Activated T-cell treated with anti-CD3 and anti-CD28 coated beads, Interleukin-2, amount 50 U/mL, for 72 hours (primary cell): ENCODE measurements at places on chromosomes 2 and 18.

DNA sequence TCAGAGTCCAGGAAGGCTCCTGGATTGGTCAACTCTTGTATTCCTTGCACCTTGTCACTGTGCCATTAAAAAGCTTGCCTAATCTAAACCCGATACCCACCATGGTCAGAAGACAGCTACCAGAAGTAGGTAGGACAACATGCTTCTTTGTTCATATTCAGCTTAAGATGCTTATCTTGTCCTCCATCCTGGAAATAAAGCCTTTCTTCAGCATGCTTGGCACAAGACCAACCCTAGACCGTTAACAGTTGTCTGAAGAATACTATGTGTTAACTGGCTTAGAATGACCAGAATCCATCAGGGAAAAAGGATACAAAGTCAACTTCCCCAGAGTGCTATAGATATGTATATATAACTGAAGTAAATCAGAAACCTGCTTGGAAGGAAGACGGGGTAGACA is 193.9 kb downstream of the ZRANB3 start:
- DNase-seq = no peak

DNA sequence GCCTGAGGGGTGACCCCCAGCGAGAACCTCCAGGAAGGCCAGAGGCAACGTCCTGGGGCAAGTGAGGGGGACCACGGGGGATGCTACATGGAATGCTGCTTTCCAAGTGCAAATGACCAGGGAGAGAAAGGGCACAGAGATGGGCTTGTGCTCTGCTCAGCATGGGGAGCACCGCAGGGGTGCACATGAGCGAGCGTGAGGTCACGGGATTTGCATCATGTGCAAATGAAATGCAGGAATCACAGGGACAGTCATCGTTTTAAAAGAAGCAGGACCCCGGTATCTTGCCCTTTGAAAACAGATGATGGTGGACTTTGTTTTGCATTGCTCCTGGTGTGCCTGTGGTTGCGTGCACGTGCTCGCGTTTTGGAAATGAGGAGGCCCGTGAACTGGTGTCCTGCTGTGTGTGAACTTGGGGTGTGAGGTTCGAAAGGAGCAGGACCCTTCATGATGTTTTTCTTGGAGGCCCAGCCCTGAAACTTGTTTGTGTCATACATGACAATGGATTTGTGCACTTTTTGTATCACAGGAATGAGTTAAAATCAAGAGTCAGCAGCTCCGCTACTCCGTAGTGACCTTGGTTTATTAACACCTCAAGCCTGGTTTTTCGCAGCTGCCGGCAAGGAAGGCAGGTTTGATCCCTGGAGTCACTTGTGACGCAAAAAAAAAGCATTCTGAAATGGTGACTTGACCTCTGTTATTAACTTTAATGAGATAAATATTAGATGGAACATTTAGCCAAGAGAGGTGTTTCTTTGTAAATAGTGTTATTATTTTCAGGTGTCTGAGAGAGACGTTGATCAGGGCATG is 234.5 kb downstream of the LDLRAD4 start:
- no peak for DNase-seq

DNA sequence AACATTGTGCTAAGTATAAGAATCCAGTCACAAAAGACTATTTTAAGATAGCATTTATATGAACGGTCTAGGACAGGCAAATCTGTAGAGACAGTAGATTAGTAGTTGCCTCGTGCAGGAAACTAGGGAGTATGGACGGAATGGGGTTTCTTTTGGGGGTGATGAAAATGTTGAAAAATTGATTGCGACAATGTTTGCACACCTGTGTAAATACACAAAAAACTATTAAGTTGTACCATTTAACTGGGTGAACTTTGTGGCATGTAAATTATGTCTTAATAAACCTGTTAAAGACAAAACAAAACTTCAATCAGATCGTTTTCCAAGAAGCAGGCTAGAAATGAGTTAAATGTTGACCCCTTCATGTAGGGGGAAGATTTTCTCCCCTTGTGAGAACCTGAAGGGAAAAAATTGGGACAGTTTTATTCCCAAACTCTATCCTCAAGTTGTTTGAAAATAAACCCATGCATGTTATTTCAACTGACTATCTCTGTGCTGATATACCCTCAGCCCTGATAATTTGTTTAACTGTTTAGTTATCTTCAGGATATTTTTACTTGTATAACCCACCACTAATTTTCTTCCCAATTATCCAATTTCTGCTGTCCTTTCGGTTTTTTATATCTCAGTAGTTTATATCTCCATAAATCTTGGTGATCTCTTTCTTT is 87.2 kb downstream of the CAMKMT start:
- DNase-seq = no peak

- no peak for DNase-seq
Observed at GRCh38 chr2:62526531-62527381, 20.8 kb upstream of the TMEM17 start.

- DNase-seq = no peak
Observed at GRCh38 chr2:13574831-13575230, 858.1 kb downstream of the TRIB2 start.

- DNase-seq = no peak
Observed at GRCh38 chr2:237057893-237058300, 27.8 kb upstream of the COPS8 start.

GRCh38 chr2:203846490-203847105 is 21.0 kb upstream of the CTLA4 start:
- no peak for DNase-seq

- DNase-seq = no peak
Observed at GRCh38 chr18:13500869-13501542, 225.4 kb downstream of the FAM210A start.

GRCh38 chr2:29113891-29114321 is 1.3 kb upstream of the CLIP4 start:
- no peak for DNase-seq

GRCh38 chr2:197235711-197236110 is 74.9 kb downstream of the ANKRD44 start:
- no peak for DNase-seq

DNA sequence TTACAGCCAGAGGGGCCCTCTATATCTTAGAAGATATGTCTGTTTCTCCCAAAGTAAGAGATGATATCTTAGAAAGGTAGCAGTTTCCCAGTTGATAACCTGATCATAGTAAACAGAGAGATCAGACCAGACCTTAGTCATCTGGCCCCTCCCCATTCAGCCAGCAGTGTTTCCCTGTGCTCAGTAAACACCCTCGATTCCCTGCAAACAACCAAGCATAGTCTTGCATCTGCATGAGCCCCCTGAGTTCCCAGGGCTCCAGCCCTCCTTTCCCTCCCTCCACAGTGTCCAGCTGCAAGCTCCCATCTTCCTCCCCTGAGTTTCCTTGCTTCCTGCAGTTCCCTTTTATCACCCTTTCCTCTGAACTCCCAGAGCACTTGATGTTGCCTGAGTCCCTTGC is 20.3 kb downstream of the NRP2 start:
- DNase-seq = no peak

DNA sequence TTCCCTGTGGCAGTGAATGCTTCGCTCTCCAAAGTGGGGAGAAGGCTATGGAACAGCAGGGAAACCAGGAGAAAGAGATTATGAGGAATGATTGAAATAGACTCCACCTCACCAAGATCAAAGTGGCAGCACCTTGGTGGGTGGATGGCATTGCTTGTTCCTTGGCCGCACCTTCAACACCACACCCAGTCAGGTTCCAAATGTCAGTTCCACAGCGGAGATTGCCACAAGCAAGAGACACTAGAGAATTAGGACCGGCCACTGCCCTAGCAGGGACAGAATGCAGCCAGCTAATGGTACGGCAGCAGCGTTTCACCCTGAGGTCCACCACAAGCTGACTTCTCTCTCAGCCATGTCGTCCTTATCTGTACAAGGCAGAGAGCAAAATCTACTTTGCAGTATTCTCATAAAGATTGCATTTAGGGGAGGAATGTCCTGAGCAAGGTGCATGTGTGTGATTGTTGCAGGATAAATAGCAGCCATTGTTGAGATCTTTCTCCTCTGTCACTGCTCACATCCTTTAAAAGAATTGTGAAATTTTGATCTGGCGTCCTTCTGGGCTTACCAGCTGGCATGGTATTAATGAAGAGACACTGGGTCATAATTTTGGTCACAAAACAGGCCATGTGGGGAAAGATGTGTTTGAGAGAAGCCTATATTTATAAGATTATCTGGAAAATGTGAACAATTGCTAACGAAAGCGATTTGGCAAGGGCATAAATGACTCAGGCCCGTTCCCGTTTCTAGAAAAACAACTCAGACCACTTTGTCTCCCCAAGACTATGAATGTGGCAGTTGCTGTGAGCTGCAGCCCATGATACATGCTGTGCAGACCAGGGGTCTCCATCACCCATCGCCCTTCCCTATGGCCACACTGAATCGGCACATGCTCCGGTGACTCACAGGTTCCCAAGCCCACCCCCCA is 228.6 kb upstream of the ID2 start:
- no peak for DNase-seq

GRCh38 chr2:127790694-127791529 is 20.1 kb downstream of the WDR33 start:
- peak; percentile 6 for DNase-seq

DNA sequence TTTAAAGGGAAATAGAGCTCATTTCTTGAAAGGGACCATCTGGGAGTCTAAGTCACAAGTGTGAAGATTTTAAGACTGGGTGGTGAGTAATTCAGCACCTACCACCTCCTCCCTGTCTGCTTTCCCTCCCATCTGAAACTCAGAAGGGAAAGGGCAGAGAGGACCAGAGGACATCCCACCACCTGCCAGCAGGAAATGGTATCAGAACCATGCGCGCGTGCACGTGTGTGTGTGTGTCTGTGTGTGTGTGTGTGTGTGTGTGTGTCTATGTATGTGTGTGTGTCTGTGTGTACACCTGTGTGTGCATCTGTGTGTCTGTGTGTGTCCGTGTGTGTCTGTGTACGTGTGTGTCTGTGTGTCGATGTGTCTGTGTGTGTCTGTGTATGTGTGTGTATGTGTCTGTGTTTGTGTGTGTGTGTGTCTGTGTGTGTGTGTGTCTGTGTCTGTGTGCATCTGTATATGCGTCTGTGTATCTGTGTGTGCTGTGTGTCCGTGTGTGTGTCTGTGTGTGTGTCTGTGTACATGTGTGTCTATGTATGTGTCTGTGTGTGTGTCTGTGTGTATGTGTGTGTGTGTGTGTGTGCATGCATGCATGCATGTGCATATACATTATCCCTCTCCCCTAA is 76.8 kb downstream of the ZFP36L2 start:
- peak; percentile 56 for DNase-seq

DNA sequence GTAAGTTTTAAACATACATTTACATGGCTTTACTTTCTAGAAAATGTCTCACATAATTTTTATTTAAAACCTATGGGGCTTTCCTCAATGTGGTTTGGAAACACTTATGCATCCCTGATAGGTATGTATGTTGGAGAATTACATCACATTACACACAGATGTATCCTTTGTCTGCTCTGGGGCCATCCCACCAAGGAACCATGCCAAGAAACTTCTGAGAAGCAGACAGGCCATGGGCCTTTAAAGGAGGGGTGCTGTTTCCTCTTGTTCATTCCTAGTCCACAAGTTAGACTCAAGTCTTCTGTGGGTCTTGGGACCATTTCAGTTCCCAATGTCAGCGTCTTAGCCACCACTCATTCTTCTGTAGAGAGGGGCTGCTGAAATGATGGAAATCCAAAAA is 162.0 kb upstream of the SETBP1 start:
- DNase-seq = no peak

- no peak for DNase-seq
Observed at GRCh38 chr2:223365158-223365679, 236.9 kb downstream of the SCG2 start.

GRCh38 chr18:22601481-22601880 is 183.8 kb upstream of the CTAGE1 start:
- DNase-seq = no peak

DNA sequence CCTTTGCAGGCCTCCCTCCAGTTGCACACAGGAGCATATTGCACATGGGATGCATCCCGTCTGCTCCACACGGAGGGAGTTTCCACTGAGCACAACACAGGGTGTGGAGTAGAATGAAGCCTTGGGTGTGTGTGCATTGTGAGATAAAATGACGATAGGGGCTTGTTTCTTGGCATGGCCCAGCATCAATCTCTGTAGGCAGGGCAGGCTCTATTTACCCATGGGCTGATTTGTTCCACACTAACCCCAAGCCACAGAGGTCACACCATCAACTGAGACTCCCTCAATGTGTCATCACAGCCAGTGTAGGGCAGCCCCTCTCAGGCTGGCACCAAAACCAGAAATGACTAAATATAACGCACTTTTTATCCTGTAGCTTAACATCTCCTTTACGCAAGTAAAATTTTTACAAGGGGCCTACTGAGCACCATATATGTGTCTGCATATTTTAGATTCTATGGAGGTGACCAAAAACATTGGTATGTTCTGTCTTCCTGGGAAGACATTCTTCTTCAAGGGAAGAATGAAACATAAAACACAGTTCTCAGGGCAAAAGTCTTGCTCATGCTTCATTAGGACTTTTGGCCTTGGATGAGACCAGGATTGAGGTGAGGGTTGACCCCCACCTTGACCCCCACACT is 2.7 kb upstream of the GKN1 start:
- peak; percentile 33 for DNase-seq

- no peak for DNase-seq
Observed at GRCh38 chr2:84201158-84201557, 257.9 kb downstream of the SUCLG1 start.

DNA sequence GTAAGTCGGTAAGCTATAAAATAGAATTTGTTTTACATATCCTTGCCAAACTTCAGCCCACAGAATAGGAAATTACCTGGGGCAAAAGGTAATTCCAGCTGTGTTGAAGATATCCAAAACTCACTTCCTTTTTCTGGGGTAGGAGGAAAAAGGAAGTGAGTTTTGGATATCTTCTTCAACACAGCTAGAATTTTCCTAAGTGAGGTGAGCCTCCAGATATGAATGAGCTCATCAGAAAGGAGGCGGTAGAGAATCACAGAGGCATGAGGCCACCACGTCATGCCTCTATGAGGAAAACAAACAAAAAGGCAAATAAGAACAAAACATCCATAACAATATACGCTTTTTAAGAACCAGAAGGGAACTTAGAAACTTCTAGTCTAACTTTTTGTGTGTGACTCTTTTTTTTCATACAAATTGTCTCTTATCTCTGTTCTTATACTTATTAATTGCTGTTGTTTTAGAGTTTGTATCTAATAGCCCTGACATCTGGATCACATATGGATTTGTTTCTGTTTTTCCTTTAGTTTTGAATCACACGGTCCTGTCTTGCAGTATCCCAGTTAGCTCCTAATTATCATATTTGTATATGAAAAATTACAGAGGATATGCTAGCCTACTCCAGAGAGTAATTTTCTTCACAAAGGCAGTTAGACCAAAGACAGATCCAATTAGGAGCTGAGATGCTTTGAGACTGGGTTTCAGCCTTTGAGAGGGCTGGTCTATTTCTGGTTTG is 104.5 kb downstream of the RBM43 start:
- no peak for DNase-seq

DNA sequence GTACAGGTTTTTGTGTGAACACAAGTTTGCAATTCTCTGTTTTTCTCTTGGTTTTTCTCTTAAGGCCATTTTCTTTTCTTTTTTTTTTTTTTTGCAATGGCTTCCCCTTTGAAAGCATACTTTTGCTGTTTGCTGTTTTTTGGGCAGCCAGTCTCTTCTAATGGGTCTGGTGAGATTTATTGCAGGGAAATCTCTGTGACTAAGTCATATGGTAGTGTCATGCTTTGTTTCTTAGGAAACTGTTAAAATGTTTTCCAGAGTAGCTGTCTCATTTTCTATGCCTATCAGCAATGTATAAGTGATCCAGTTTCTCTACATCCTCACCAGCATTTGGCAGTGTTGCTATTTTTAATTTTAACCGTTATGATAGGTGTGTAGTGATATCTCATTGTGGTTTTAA is 27.9 kb upstream of the CDCA7 start:
- no peak for DNase-seq

- no peak for DNase-seq
Observed at GRCh38 chr18:61569176-61569892, 236.1 kb downstream of the CDH20 start.

- DNase-seq = no peak
Observed at GRCh38 chr2:23586741-23587306, 201.8 kb downstream of the KLHL29 start.
